ENCODE measurements at places on chromosomes 16 and 17. TPM values are rescaled to one million over a fixed set of nuclear protein-coding genes. Genes with fewer than 3 reads are reported as not detected.

- DNase-seq = peak; percentile 85
- H3K4me1 ChIP-seq = no peaks in the 10 kb centered on the region
- H3K4me3 ChIP-seq = no peak overlapping the region
- peaks cover 17% of the 10 kb centered on the region for H3K27me3 ChIP-seq
Observed at GRCh38 chr17:33779234-33779591, 475.9 kb upstream of the CCL2 start.

DNA sequence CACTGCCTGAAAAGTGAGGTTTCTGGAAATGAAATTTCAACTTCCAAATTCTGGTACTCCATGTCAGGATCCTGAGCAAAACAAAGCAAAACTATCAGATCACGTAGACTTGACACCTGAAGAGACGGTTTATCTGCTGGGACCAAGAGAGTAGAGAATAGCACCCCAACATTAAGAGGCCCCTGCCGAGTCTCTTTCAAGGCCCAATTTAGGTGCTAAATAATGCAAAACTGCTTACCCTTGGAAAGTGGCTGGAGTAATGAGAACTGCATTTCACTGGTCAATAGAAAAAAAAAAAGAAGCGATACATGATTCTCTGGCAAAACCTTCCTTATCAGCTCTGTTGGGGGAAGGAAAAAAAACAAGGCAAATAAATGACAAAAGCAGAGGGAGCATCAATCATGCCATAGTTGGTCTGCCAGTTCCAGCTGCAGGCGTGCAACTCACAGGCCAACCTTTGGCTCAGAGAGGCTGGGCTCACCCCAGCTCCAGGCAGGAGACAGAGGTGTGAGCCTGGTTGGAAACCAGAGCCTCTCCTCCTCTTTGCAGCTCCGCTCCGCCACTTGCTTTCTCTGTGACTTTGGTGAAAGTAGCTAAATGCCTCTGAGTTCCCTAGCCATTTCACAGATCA is 595.2 kb downstream of the TOX3 start:
- no peaks in the 10 kb centered on the region for H3K27me3 ChIP-seq
- H3K36me3 ChIP-seq = no peaks in the 10 kb centered on the region
- no peak overlapping the region for H3K27ac ChIP-seq
- no peaks in the 10 kb centered on the region for H3K4me1 ChIP-seq
- DNase-seq = peak; percentile 87

- H3K27me3 ChIP-seq = no peaks in the 10 kb centered on the region
- no peak overlapping the region for H3K4me3 ChIP-seq
- DNase-seq = peak; percentile 74
- no peaks in the 10 kb centered on the region for H3K36me3 ChIP-seq
- H3K4me1 ChIP-seq = no peaks in the 10 kb centered on the region
Observed at GRCh38 chr17:67491009-67491680, 114.1 kb downstream of the PITPNC1 start.

DNA sequence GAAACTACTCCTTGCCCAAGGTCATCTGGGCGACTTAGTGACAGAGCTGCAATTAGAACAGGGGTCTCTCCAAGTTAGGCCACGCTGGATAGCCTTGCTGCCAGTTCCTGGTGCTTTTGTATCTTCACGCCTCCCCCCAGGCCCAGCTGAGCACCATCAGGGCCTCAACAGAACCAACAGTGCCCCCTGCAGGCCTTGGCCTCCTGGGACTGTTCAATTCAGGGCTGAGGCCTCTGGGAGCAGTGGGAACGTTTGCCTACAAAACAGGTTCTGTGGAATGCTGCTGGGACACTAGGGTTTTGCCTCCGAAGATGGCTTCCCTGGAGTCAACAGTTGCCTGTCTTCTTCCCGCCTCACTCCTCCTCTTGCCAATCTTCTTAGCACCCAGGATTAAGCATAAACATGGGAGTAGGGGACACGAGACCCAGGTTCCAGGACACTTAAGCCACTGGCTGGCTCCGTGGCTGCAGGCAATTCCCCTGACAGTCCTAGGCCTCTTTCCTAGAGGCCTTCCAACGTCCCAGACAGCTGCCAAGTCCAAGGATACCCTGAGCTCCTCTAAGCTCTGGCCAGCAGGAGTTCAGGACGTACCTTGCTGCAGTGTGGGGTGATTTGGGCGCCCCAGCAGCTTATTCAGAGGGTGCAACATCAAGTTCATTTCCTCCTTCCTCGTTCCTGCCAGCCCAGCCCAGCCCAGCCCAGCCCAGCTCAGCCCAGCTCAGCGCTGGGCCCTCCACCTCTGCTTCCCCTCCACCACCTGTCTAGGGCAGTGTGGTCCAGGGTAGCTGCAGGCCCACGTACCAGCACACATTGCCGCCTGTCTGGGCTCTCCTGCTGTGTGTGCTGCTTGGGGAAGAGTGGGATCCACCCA is 246.6 kb upstream of the RPL38 start:
- peaks cover 12% of the 10 kb centered on the region for H3K4me1 ChIP-seq
- peaks cover 11% of the 10 kb centered on the region for H3K27me3 ChIP-seq
- peak; percentile 99 for DNase-seq
- H3K36me3 ChIP-seq = no peaks in the 10 kb centered on the region
- no peak overlapping the region for H3K4me3 ChIP-seq

GRCh38 chr16:31080035-31080629 is 5.9 kb downstream of the ZNF646 start:
- DNase-seq = no peak
- H3K4me3 ChIP-seq = no peak overlapping the region

Gene MYOCD
- total RNA-seq = 8.9 TPM

Gene CRHR1
- total RNA-seq = 0.81 TPM

Gene ABHD15
- total RNA-seq = 1.1 TPM
